ENCODE measurements at places on chromosomes 2 and 18. TPM values are rescaled to one million over a fixed set of nuclear protein-coding genes. Genes with fewer than 3 reads are reported as not detected.

The CHRND gene
- polyA plus RNA-seq, result not detected

The MYO3B gene
- 3.8 TPM for polyA plus RNA-seq

The LPIN2 gene
- 28.4 TPM for polyA plus RNA-seq

The MREG gene
- polyA plus RNA-seq, result 14.7 TPM

The RAB27B gene
- polyA plus RNA-seq, result 10.6 TPM

The ASXL3 gene
- 10.1 TPM for polyA plus RNA-seq

The DSC1 gene
- polyA plus RNA-seq, result not detected

Measured in right lung (tissue), 10 donors.